ENCODE measurements at places on chromosomes 13 and 19. TPM values are rescaled to one million over a fixed set of nuclear protein-coding genes. Genes with fewer than 3 reads are reported as not detected.

RAVER1 gene
- total RNA-seq, result 30.3 TPM

ZNF208 gene
- total RNA-seq, result not detected

LAIR1 gene
- total RNA-seq, result not detected

ZNF491 gene
- total RNA-seq, result not detected

GSX1 gene
- total RNA-seq, result not detected

GRCh38 chr13:29923554-29924481 lies 73.4 kb upstream of the UBL3 start:
- DNase-seq, result peak; percentile 97

- no peak for DNase-seq
Measured at GRCh38 chr13:110361365-110361911, 54.4 kb downstream of the COL4A2 start.

GRCh38 chr13:30744056-30744680 lies 8.8 kb downstream of the ALOX5AP start:
- no peak for DNase-seq

DNA sequence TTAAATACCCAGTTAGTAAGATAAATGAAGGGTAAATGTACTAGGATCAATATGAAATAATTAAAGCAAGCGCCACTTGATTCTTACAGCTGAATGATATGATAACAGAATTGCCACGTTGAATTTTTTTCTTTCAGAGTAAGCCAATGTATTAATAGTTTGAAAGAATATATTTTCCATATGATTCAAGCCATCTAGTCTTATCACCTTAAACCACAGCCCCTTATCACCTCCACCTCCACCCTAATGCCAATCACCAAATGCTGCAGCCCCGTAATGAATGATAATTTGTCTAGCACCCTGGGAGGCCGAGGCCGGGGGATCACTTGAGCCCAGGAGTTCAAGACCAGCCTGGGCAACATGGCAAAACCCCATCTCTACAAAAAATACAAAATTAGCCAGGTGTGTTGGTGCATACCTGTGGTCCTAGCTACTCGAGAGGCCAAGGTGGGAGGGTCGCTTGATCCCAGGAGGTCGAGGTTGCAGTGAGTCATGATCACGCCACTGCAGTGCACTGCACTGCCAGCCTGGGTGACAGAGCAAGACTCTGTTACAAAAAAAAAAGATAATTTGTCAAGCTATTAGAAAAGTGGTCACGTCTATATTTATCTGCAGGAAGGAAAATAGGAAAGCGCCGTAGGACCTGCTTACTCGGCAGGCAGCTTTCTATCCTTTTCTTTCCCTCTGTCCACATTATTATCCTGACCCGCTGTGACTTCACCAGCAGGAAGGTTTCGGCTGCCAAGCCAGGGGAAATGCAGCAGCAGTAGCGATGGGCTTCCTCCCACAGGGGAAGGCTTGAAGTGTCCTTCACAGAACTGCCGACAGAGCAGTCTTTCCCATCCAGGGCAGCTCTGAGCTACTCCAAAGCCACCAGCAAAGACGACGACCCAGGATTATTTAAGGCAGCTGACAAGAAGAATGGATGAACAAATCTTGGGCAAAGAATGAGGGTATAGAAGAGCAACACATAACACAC lies 19.7 kb upstream of the CLN5 start:
- no peak for DNase-seq

DNA sequence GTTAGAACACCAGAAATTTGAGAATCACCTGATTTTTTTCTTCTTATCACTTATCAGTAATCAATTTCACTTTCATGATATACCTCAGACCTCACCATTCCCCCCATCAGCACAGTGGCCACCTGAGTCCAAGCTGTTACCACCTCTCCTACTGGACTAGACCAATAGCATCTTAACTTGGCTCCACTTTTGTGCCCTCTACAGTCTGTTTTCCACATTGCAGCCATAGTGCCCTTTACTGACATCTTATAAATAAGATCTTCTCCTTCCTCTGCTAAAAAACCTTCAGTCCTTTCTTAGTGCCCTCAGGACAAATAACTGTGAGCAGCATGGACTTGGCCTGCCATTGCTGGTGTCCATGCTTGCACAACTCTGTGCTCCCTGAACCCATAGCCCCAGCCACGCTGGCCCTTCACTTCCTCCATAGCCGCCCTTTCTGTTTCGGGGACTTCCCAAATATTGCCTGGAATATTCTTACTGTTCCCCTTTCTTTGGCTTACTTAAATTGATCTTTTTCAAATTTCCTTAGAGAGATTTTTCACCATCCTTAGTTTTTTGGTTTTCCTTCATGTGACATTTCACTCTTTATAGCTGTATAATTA lies 380.8 kb downstream of the LMO7 start:
- no peak for DNase-seq

GRCh38 chr13:90403330-90404082 lies 944.0 kb upstream of the MIR17HG start:
- no peak for DNase-seq

GRCh38 chr19:1065606-1066109 lies 1.3 kb upstream of the ARHGAP45 start:
- DNase-seq, result no peak

- no peak for DNase-seq
Measured at GRCh38 chr19:45244133-45244794, 943 bp downstream of the EXOC3L2 start.

DNA sequence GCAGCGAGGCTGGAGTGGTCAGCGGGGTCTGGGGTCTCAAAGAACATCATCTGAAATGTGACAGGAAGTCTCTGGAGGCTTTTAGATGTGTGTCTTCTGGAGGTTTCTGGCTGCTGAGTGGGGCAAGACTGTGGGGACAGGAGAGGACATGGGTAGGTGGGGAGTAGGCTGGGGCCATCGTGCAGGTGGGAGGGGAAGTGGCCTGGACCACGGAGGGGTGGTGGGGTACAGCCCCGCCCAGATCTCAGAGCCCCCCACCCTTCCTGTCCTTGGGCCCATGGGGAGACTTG lies 6.2 kb downstream of the AP1M1 start:
- DNase-seq, result no peak

DNA sequence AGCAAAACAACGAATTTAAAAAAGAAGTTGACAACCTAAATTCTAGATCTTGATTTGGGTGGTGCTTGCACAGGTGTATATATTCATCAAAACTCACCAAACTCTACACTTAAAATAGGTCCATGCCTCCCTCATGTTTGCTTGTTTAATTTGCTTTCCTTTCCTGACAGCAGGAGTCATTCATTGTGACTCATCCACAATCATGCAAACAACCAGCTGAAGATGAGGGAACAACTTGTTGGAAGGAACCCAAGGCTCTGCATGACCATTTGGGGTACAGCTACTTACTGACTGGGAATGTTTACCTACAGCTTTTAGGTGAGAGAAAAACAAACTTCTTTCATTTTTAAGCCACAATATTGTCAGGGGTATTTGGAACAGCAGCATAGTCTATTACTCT lies 96.6 kb downstream of the RXFP2 start:
- peak; percentile 57 for DNase-seq

DNA sequence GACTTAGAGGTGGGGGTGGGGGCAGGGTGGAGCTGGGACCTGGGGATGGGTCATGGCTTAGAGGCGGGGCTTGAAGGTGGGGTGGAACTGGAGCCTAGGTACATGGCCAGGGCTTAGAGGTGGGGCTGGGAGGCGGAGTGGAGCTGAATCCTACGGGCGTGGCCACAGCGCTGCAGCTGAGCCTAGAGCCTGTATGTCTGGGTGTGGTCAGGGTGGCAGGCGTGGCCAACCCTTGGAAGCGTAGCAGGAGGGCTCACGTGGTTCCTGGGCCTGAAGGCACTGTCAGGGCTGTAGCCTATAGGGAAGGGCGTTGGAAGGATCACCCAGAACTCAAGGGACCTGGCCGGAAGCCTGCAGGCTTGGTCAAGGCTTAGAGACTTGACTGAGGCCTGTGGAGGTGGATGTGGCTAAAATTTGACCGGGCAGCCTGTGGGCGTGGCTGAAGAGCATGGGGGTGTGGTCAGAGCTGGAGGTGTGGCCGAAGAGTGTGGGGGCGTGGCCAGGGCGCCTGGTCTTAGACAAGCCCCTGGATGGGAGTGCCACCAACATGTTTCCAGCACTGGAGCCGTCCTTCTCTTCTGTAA lies 24.3 kb downstream of the COLGALT1 start:
- peak; percentile 48 for DNase-seq

DNA sequence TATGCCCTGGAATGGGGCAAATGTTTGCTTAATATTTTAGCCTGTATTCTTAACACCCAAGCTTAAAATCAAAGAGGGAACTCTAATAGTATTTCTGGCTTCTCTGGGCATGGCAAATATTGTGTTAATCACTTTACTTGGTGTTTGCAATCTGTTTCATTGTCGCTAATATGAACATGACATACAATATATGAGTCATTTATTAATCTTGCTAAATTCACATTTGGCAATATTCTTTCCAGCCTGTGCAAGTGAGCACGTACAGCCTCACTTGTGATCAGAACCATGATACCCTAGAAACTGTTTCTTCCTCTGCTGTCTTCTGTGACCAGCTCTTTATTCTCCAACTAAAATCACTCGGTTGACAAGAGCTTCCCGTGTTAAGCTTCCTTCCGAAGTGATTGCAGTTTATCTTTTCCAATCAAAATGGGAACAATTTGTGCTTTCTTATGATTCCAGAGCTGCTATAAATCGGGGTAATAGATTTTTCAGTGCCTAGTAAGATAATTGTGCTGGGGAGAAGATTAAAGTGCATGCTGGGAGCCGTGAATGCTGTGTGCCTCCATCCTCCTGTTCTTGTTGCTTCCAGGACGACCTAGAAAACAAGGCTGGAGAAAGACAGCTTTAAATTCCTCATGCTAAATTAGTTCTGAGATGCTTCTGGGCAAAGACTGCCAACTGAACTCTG lies 153.0 kb upstream of the TMTC4 start:
- no peak for DNase-seq

- no peak for DNase-seq
Measured at GRCh38 chr19:29014857-29015436, 198.0 kb downstream of the UQCRFS1 start.

GRCh38 chr13:20716951-20717350 lies 13.5 kb downstream of the IL17D start:
- DNase-seq, result no peak

DNA sequence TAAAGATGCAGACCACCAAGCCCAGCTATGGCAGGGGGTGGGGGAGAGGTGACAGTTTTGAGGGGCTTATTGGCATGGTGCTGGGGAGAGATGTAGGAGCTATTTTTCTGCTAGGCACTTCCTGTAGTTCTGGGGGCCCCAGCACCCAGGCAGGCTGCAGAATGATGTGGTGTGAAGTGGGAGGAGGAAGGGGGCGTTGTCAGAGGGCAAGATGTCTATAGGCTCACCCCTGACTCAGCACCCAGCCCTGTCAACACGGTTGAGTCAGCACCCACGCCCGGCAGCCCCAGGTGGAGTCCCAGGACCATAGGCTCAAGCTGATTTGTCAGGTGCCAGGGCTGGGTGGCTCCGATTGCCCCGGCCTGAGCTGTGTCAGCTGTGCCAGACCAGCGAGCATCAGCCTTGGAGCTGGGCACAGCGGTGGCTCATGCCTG lies 5.8 kb downstream of the KLF2 start:
- DNase-seq, result peak; percentile 98

- DNase-seq, result no peak
Measured at GRCh38 chr19:5996623-5997320, 18.8 kb upstream of the RANBP3 start.
